ENCODE measurements at places on chromosomes 2 and 18. TPM values are rescaled to one million over a fixed set of nuclear protein-coding genes. Genes with fewer than 3 reads are reported as not detected.

DNA sequence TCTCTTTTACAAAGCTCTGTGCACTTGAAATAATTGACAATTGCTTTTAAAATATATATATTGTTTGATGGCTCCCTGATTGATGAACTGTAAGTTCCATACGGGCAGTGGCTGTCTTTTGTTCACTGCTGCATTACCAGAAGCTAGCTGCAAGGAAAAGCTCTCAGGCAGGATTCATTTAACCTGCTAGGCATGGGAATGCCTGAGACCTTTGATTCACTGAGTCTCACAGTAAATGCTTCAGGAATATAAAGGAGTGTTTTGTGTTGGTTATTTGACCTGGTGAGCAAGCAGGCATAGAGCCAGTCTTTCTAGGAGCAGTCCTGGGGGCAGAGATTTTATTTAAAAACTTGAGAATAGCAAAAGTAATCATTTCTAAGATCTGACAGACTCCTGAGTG, 193.2 kb upstream of the ITGA4 start:
- no peak for DNase-seq

GRCh38 chr18:48800876-48801727, 149.7 kb downstream of the SMAD7 start:
- peak; percentile 31 for DNase-seq

DNA sequence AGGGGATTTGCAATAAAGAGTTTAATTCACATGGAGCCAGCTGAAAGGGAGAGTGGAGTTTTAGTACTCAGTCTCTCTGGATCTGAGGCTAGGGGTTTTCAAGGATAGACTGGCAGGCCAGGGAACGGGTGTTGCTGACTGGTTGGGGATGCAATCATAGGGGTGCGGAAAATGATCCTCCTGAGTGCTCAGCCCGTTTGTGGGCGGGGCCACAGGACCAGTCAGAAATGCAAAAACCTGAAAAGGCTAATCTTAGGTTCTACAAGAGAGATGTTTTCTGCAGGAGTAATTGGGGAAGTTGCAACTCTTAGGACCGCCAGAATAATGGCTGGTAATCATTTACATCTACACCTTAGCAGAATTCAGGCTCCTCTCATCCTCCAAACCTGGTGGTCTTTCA, 2.5 kb downstream of the NFU1 start:
- DNase-seq, result no peak

- no peak for DNase-seq
These were observed 19.3 kb downstream of the STK36 start for GRCh38 chr2:218691234-218691633.

DNA sequence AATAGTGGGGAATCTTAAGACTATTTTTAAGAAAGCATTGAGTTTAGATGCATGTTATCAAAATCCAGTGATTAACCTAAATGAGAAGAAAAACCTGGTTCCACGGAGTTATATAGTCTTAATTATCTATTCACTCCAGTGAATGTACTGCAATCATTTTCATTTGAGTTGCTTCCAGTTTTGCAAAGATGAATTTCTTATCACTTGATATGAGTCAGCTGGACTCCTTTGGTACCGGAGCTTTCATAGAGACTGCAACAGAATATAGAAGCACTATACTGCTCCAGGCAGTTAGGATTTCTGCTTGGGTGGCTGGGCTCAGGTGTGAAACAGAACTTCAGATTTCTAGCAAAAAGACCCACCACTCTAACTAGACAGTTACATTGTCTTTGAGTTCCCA, 92.2 kb upstream of the NFU1 start:
- DNase-seq, result no peak

DNA sequence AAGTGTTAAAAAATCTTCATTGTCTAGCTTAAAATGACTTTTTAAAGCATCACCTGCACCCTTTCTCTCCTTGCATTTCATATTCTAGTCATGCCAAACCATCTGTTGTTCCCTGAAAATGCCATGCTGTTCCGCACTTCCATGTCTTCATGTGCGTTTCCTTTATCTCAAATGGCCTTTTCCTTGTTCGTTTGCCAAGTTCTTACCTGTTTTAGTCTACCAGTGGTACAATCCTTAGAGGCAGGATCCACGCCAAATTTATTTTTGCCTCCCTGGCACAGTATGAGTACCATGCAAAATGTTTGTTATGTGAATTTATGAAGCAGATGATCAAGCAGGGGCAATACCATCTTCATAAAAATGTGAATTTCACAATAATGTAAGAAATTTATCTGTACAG, 37.0 kb downstream of the TMEFF2 start:
- DNase-seq, result no peak

DNA sequence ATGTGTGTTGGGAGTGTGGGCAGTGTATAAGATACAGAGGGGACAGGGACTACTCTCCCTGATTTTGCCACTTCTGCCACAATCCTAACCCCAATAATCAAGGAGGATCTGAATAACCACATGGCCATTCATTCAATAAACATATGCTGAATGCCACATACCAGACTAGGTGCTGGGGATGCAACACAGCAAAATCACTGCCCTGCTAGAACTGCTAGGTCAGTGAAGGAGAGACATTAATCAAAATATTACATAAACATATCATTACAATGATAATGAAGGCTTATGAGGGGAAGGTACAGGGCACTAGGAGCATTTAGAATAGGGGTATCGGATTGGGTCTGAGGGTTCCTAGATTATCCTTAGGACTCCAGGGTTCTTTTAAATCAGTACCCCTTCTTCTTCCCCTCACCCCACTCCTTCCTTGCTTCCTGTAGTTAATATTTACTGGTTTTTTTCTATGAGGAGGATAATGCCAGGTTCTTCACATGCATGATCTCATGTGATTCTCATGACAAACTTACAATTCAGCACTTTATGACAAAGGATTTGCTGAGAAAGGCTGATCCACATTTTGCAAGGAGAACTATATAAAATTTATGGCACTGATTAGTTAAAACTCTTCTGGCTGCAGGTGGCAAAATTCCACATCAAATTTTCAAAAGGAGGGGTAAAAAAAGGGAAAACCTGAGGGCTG, 56.4 kb upstream of the PCBP1 start:
- DNase-seq, result no peak

DNA sequence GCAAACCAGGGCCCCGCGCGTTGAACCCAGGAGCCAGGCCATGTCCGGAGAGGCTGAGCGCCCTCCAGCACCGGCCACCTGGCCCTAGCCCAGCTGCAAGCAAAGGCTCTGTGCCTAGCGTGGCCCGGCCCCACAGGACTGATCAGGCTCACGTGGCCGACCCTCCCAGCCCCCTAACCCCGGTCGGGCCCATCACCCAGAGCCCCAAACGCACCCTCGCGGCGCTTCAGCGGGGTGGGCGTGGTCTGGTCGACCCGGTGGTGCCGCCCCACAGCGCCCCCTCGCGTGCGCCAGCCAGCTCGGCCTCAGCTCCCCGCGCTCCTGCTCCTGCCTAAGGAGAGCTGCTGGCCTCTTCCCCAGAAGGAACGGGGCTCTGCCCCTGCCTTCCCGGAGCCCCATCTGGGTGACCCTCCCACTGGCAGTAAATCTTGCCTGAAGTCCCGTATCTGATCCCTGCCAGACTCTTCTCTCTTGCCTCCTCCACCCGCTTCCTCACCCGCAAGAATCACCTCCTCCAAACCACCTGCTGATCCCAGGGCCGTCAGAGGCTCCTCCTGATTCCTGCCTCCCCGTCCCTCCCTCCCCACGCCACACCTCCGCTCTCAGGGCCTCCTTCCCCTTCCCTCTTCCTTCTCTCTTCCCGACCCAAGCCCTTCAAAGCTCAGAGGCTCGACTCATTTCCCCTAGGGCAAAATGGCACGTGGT, 12.3 kb upstream of the TEX51 start:
- DNase-seq, result peak; percentile 71

GRCh38 chr2:30652271-30652915, 154.9 kb downstream of the CAPN13 start:
- no peak for DNase-seq

DNA sequence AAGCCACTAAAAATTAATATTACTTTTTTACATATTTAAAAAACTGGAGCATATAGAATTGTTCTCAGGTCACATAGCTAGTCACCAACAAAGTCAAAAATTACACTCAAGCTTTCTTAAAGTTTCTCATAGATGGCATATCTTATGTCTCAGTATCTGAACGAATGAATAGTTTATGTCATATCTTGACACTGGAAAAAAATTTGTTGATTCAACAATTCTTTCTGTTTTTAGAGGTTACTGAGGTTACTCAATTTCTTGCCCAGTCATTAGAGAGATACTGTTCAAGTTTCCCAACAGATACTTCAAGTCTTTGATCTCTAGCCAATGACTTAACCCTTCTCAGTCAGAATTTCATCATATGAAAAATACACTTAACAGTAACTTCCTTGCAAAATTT, 113.1 kb upstream of the XIRP2 start:
- DNase-seq, result no peak

- no peak for DNase-seq
These were observed 119.2 kb downstream of the INHBB start for GRCh38 chr2:120465012-120465700.

DNA sequence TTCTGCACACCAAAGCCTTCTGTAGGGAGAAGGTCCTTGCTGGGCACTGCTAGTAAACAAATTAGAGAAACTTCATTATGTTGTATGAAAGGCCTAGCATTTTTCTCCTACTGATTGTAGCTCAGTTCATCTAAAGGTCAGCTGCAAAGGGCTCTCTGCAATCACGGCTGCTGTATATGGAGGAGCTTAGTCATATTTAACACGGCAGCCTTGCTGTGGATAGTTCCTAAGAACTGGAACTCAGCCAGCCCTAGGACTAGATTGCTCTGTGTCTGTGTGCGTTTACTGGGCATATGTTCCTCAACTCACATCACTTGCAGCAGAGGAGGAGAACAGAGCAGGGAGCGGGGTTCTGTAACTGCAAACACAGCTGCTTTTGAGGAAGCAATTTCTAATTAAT, 1103.9 kb upstream of the KLHL29 start:
- no peak for DNase-seq

The LRP2 gene
- 0.70 TPM for total RNA-seq

The GALR1 gene
- not detected for total RNA-seq

The OTOS gene
- not detected for total RNA-seq

The AGXT gene
- not detected for total RNA-seq

The GAREM1 gene
- total RNA-seq, result 0.19 TPM
